ENCODE measurements at places on chromosomes 7 and 10. TPM values are rescaled to one million over a fixed set of nuclear protein-coding genes. Genes with fewer than 3 reads are reported as not detected.

- H3K4me1 ChIP-seq: 0 out of 2 replicates have a peak, but pooled peaks cover 3% of the 10 kb centered on the region
- no peaks in the 10 kb centered on the region for H3K27me3 ChIP-seq
- no peak overlapping the region for H3K4me3 ChIP-seq
These were observed 73.5 kb downstream of the KMT2C start for GRCh38 chr7:152362128-152362926.

Gene NUDT13
- total RNA-seq: 0.31 TPM

- DNase-seq: no peak
- H3K36me3 ChIP-seq: peaks cover 18% of the 10 kb centered on the region
- H3K4me3 ChIP-seq: no peak overlapping the region
- peaks cover 15% of the 10 kb centered on the region for H3K4me1 ChIP-seq
- H3K27ac ChIP-seq: no peak overlapping the region
These were observed 175.6 kb downstream of the HDAC9 start for GRCh38 chr7:18671176-18671575.

GRCh38 chr7:29156907-29157452, 10.6 kb upstream of the CPVL start:
- H3K4me1 ChIP-seq: no peaks in the 10 kb centered on the region
- H3K27ac ChIP-seq: no peak overlapping the region
- H3K27me3 ChIP-seq: no peaks in the 10 kb centered on the region
- no peaks in the 10 kb centered on the region for H3K36me3 ChIP-seq
- H3K4me3 ChIP-seq: no peak overlapping the region

GRCh38 chr10:43231523-43232078, 35.3 kb downstream of the RASGEF1A start:
- peaks cover 37% of the 10 kb centered on the region for H3K27me3 ChIP-seq
- H3K4me3 ChIP-seq: no peak overlapping the region
- H3K27ac ChIP-seq: no peak overlapping the region
- H3K4me1 ChIP-seq: no peaks in the 10 kb centered on the region
- peak; percentile 31 for DNase-seq
- H3K36me3 ChIP-seq: no peaks in the 10 kb centered on the region

DNA sequence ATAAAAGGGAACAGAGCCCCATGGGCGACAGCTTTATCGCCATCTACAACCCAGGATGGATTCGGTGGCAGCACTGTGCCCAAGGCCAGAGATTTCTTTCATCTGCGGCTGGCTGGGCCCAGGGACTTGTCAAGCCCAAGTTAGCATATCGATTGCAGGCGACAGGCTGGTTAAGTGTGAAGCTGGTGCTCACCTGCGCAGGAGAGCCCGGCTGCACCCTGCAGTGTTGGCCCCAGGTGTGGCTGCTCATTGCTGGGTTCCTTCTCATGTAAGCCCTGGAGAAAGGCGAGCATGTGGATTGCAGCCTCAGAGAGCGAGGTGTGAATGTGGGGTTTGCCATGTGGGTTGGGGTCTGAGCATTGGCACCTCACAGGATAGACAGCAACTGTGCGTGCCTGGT, 40.6 kb upstream of the LRRC4 start:
- H3K36me3 ChIP-seq: peaks cover 10% of the 10 kb centered on the region
- H3K27ac ChIP-seq: no peak overlapping the region
- H3K4me1 ChIP-seq: no peaks in the 10 kb centered on the region

GRCh38 chr10:21413680-21414079, 111.8 kb downstream of the SKIDA1 start:
- DNase-seq: no peak
- H3K27ac ChIP-seq: no peak overlapping the region
- no peaks in the 10 kb centered on the region for H3K27me3 ChIP-seq
- H3K4me1 ChIP-seq: no peaks in the 10 kb centered on the region

GRCh38 chr7:116592445-116592844, 67.6 kb downstream of the CAV1 start:
- no peak for DNase-seq
- H3K4me1 ChIP-seq: peaks cover 13% of the 10 kb centered on the region
- no peaks in the 10 kb centered on the region for H3K36me3 ChIP-seq
- H3K27ac ChIP-seq: no peak overlapping the region
- no peaks in the 10 kb centered on the region for H3K27me3 ChIP-seq

Gene ANXA8L1
- not detected for total RNA-seq

- no peak for DNase-seq
- no peak overlapping the region for H3K27ac ChIP-seq
- no peaks in the 10 kb centered on the region for H3K36me3 ChIP-seq
- no peaks in the 10 kb centered on the region for H3K4me1 ChIP-seq
- H3K4me3 ChIP-seq: no peak overlapping the region
These were observed 265.9 kb upstream of the NRP1 start for GRCh38 chr10:33600381-33600780.

Gene ITPRID1
- not detected for total RNA-seq

- no peak overlapping the region for H3K4me3 ChIP-seq
- H3K27me3 ChIP-seq: 0 out of 2 replicates have a peak, but pooled peaks cover 8% of the 10 kb centered on the region
- no peaks in the 10 kb centered on the region for H3K36me3 ChIP-seq
- DNase-seq: no peak
- H3K27ac ChIP-seq: no peak overlapping the region
These were observed 213.9 kb downstream of the CREB5 start for GRCh38 chr7:28626221-28626620.

Gene UNC5B
- 0.94 TPM for total RNA-seq

- peaks cover 9% of the 10 kb centered on the region for H3K4me1 ChIP-seq
- DNase-seq: no peak
- no peak overlapping the region for H3K4me3 ChIP-seq
These were observed 72.5 kb upstream of the AGR3 start for GRCh38 chr7:16954321-16954720.

Gene CALML5
- not detected for total RNA-seq

Gene PAPSS2
- 76.3 TPM for total RNA-seq

DNA sequence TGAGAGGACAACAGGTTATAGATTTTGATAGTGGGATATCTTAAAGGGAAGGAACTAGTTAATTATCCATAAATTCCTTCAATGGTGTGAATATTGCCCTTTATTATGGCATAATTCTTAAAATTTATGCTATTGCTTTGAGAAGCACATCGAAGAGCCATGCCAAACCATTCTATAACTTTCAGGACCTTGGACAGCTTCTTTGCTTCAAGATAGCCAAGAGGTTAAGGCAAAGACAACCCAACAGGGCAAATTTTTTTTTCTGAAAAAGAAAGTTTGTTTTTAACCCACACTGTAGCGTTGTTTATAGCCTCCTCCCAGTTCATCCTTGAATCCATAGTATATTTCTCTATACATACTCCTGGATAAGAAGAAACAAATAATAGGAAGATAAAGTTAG, 103.2 kb downstream of the NRG3 start:
- H3K27me3 ChIP-seq: no peaks in the 10 kb centered on the region
- H3K36me3 ChIP-seq: no peaks in the 10 kb centered on the region
- no peak for DNase-seq

- no peak overlapping the region for H3K4me3 ChIP-seq
- H3K27me3 ChIP-seq: no peaks in the 10 kb centered on the region
- no peaks in the 10 kb centered on the region for H3K36me3 ChIP-seq
- H3K4me1 ChIP-seq: no peaks in the 10 kb centered on the region
- no peak overlapping the region for H3K27ac ChIP-seq
These were observed 4.6 kb upstream of the CYP3A4 start for GRCh38 chr7:99788554-99788953.

Measured in SJSA1 (cell line).